ENCODE measurements at places on chromosomes 7 and 10.

DNA sequence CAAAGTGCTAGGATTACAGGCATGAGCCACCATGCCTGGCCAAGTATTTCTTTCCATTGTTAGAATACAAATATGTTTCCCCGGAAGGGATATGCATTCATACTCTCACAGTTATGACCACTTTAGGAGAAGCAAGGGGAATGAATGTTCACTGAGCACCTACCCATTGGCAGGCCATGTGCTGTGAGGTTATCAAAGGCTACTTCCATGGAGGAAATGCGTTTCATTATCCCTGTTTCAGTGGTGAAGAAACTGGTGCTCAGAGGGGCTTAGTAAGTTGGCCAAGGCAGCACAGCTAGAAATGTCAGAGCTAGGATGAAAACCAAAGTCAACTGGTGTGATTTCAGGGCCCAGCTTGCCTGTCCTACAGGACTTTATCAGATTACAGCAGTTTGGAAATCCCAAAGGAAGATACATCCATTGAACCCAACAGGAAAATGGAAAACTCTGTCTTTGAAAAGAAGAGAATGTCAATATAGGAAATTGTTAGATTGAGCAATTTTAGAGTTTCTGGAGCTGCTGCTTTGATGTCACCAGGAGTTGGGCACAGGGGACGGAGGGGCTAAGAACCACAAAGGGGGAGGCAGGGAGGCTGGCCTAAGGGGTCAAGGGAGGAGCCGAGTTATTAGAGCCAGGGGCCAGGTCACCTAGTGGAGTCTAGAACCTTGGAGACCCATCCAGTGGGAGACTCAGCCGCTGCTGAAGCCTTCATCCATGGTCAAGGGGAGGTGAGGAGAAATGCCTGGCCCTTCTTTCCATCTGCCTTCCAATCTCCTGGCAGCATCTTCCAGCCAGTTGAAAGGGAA lies 319.8 kb downstream of the FRMD4A start:
- DNase-seq: no peak

- DNase-seq: no peak
These were observed 22.1 kb downstream of the HKDC1 start for GRCh38 chr10:69242040-69242851.

DNA sequence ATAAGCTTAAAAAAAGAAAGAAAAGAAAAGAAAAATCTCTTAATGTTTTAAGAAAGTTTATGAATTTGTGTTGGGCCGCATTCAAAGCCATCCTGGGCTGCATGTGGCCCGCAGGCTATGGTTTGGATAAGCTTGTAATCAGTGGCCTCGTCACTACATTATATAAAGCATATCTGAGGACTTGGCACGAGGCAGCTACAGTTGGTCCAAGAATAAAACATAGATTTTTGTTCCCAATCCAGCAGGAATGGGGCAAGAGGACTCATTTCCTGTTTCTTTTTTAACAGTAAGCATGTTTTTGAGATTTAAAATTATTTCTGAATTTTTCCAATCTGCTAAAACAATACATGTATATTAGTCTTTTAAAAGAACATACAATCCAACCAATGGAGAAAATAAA lies 28.6 kb downstream of the MCM10 start:
- no peak for DNase-seq

GRCh38 chr7:80312139-80312661 lies 177.6 kb downstream of the GNAI1 start:
- DNase-seq: peak; percentile 81

GRCh38 chr10:12353399-12354242 lies 4.3 kb downstream of the CAMK1D start:
- DNase-seq: no peak

- DNase-seq: peak; percentile 80
These were observed 57.2 kb downstream of the AKR1E2 start for GRCh38 chr10:4883079-4883739.

DNA sequence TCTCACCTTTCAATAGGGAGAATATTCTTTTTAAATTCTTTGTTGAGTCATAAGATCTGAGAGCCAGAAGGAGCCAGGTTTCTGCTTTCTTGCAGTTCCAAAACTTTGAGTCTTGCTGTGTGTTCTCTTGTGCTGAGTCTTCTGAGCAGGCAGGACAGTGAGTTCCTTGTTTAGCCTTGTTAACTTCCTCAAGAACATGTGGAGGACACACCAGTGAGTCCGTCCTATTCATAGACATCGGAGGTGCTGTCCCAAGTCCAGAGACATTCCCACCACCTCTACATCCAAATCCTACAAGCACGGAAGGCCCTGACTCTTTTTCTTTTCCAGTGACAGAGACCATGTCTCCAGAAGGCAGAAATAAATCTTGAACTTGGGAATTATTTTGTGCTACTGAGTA lies 135.2 kb upstream of the AGK start:
- no peak for DNase-seq

GRCh38 chr7:120442838-120443237 lies 169.9 kb downstream of the KCND2 start:
- DNase-seq: no peak

GRCh38 chr10:1674501-1674900 lies 62.8 kb downstream of the ADARB2 start:
- DNase-seq: no peak

DNA sequence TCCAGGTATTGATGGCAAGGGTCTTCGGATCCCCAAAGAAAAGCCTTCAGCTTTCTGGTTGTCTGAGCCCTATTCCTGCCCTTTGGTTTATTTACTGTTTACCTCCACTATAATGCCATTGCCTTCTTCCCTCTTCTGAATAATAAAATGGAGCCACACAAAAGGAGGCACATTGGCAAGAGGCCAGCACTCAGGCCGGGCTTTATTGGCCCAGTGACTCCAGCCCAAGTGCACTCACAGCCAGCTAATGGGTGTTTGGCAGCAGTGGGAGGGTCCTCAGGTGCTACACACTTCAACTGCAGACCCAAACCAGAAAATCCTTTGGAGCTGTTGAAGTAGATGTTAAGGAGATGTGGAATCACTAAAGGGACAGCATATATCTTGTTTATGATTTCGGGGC lies 336.0 kb downstream of the PLXNA4 start:
- no peak for DNase-seq

DNA sequence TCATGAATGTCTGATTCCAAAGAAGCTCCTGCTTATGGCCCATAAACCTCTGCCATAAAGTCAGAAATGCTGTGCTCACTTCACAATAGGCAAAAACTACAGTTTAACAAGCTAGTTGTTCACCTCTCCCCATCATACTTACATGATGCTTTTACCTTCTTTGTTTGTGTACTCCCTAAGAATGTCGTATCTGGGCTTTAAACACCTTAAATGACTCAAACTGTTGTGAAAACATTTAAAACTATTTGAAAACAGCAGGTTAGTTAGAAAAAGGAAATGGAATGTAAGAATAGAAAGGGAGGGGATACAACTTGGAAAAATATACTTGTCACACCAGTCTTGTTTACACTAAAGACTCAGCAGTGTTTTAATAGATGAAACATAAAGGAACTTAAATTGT lies 128.2 kb upstream of the AGR3 start:
- no peak for DNase-seq

GRCh38 chr7:151813445-151813844 lies 63.5 kb downstream of the PRKAG2 start:
- no peak for DNase-seq

- no peak for DNase-seq
These were observed 297.6 kb downstream of the MTERF1 start for GRCh38 chr7:91582799-91583477.

- peak; percentile 74 for DNase-seq
These were observed 72.6 kb downstream of the OSBPL3 start for GRCh38 chr7:24907311-24907886.

- no peak for DNase-seq
These were observed 675 bp upstream of the GIMAP1 start for GRCh38 chr7:150715738-150716137.

DNA sequence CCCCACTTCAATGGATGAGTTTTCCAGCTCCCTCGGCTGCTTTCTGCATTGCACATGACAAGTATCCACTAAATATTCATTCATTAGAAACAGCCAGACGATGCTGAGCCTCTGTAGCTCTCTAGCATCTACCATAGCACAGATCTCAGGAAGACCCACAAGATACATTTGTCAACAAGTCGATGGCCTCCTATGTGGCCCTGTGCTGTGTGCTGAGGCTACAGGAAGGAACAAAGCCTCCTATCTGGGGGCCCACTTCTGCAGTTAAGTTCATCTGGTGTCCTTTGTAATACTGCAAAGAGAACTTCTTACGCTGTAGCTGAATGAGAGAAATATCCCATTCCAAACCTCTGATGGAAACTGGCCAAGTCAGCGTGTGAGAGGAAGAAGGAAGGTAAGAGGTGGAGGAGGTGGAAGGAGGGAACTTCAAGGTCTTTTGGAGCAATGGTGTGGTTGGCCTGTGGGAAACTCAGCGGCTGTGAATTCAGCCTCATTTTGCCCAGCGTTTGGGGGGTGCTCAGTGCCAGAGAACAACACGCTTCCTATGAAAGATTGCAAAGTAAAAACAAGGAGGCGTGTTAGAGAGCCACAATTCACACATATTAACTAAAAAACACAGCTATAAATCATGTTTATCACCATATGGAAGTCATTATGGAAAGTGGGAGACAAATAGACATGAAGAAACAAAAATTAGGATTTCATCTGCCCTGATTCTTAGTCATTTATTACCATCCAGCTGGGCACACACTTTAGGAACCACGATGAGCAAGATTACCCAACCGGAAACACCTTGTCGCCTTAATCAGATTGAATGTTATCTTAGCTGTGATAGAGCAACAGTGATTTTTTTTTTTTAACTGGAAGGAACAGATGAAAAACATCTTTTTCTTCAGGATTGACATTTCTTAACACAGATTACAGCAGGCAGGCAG lies 62.2 kb upstream of the USP6NL start:
- DNase-seq: peak; percentile 55

DNA sequence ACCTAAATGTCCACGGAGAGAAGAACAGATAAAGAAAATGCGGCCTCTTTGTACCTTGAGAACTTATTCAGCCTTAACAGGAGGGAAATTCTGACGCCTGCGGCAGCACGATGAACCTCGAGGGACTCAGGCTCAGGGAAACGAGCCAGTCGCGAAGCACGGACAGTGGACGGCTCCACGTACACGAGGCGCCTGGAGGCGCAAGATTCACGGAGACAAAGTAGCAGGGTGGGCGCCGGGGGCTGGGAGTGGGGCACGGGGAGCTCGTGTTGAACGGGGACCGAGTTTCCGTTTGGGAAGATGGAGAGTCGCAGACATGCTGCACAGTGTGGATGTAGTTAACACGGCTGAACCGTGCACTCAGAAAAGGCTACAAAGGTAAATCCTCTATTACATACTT lies 13.2 kb upstream of the UTF1 start:
- DNase-seq: no peak

DNA sequence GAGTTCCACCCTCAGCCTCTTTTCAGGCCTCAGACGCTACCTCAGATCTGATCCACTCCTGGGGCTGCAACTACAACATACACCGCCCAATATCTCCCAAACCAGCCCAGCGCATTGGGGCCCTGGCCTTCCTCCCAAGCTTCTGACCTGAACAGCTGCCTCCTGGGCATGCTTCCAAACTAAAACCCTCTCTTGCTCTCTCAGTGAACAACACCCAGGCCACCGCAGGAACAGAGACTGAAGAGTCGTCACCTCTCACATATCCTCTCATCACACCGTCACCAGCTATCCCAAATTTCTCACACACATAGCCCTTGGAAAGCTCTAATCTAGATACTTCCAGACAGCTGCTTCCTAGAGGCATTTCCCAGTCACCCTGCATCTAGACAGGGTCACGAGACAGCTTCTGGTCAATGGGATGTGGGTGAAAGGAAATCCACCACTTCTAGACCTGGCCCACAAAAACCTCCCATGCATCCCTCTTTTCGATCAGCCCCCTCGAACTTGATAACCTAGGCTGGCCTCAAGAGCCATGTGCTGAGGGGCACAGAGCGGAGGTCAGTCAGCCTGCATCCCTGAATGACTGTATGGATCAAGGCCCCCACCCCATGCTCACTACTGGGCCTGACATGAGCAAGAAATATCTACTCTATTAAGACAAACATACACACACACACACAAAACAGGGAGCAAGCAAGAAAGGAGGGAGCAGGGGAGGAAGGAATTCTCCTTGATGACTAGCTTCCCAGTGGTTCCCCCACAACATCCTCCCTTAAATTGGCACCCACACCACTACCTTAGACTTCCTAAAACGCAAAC lies 1.8 kb downstream of the PARP12 start:
- peak; percentile 39 for DNase-seq

- DNase-seq: peak; percentile 52
These were observed 529 bp downstream of the HPS1 start for GRCh38 chr10:98446151-98446660.

DNA sequence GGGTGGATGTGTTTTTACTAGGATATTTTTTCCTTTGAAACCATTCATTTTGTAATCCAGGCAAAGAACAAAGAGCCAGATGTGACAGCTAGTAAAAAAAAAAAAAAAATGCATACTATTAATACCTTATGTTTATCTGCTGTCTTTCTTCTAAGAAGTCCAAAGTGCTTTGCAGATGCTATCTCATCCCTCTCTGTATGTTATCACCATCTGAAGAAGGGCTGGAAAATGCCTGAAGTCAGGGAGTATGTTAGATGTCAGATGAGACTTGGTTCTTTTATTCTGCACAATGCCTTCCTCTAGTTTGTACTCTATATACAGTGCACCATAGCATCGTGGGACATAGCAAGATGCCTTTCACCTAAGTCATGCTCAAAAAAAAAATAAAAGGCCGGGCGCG lies 10.4 kb upstream of the CAMK1D start:
- DNase-seq: no peak

GRCh38 chr7:30453921-30454320 lies 24.7 kb downstream of the NOD1 start:
- DNase-seq: no peak

GRCh38 chr10:77620731-77621130 lies 16.9 kb downstream of the KCNMA1 start:
- DNase-seq: no peak

GRCh38 chr10:89119651-89120050 lies 87.5 kb downstream of the CH25H start:
- no peak for DNase-seq

DNA sequence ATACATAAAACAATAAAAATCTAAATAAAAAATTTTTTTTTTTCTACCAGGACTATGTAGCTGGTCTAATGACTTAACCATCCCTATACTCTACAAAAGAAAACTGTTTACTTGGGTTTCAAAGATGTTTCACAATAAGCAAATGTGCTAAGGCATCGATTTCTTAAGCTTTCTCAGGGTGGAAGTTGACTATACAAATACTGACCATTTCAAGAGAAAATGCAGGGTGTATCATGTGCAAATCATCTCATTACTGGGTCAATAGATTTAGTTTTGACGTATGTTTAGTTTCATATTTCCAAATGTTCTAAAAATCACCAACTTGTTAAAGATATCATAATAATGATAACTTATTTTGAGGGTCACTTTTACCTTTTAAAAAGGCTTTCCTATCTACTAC lies 7.5 kb downstream of the NRP1 start:
- no peak for DNase-seq

GRCh38 chr7:35680403-35681013 lies 14.4 kb downstream of the HERPUD2 start:
- no peak for DNase-seq

GRCh38 chr7:134632937-134633540 lies 13.6 kb upstream of the BPGM start:
- DNase-seq: peak; percentile 51
